ENCODE measurements at places on chromosomes 5 and 9.
A peak's percentile ranks its signal among the peaks of the same experiment; 100 is the strongest.

- DNase-seq = no peak
Observed at GRCh38 chr5:107456281-107456715, 214.4 kb downstream of the EFNA5 start.

GRCh38 chr5:169590602-169591001 is 7.0 kb downstream of the SPDL1 start:
- no peak for DNase-seq

- DNase-seq = no peak
Observed at GRCh38 chr9:126232461-126232860, 94.2 kb upstream of the MVB12B start.

GRCh38 chr5:57402761-57403160 is 79.8 kb downstream of the ACTBL2 start:
- DNase-seq = no peak

DNA sequence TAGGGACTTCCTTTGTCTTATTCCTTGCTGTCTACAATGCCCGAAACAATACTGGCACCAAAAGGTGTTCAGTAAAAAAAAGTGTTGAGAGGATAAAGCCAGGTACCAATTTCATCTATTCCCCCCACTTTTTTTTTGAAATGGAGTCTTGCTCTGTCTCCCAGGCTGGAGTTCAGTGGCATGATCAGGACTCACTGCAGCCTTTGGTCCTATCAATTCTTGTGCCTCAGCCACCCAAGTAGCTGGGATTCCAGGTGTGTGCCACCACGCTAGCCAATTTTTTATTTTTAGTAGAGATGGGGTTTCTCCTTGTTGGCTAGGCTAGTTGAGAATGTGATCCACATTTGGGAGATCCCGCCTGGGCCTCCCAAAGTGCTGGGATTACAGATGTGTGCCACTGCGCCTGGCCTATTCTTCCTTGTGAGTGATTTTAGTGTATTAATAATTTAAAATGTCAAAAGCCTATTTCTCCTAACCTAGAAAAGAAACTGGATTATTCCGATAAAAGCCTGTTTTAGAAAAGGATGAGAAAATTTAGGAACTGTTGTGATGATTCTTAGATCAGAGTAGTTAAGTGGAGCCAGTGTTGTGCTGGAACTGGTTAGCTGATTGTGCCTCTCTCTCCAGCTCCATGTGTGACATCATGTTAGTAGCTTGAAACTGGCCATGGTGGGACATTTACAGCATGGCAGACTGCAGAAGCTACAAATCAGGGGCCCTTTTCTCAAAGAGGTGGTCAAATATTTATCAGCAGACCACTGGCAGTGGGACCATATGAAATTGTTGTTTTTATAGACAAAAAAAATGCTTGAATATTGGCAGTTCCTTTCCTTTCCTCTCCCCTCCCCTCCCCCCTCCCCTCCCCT is 14.3 kb downstream of the CDC42SE2 start:
- no peak for DNase-seq

- DNase-seq = no peak
Observed at GRCh38 chr9:130981002-130981755, 27.8 kb upstream of the LAMC3 start.

GRCh38 chr9:120713257-120714087 is 798 bp downstream of the MEGF9 start:
- DNase-seq = peak; percentile 47

DNA sequence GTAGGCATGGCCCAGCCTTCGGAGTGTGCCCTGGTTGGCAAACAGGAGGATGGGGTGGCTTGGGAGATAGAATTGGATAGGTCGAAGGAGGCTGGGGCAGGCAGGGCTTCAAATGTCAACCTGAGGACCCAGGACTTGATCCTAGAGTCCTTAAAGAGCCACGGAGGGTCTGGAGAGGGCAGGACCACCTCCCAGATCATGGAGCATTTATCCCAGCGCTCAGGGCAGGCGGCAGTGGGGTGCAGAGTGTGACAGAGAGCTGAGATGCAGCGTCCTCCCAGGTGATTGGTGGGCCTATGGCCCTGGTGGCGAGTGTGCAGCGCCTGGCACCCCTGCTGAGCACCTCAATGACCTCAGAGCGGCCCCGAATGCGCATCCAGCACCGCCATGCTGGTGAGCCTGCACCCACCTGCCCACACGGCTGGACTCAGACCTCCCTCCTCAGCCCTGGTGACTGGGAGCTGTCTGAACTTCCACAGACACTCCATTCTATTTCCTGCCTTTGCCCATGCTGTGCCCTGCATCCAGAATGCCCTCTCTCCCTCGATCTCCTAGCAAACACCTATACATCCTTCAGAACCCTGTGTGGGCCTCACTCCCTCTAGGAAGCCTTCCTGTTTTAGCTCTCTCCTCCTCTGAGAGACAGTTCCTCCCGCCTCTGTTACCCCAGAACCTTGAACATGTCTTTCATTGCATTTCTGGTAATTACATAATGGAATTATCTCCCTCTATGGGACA is 6.3 kb downstream of the ADGRD2 start:
- no peak for DNase-seq

GRCh38 chr5:43190755-43191603 is 1.0 kb upstream of the NIM1K start:
- DNase-seq = peak; percentile 69

GRCh38 chr5:59264013-59264412 is 629.5 kb downstream of the PDE4D start:
- no peak for DNase-seq

- no peak for DNase-seq
Observed at GRCh38 chr9:113879911-113880310, 3.8 kb downstream of the ZNF618 start.

GRCh38 chr9:4530375-4530774 is 40.1 kb downstream of the SLC1A1 start:
- no peak for DNase-seq

GRCh38 chr9:104895572-104895971 is 32.4 kb downstream of the ABCA1 start:
- peak; percentile 91 for DNase-seq

GRCh38 chr5:145855763-145856267 is 17.0 kb downstream of the GRXCR2 start:
- DNase-seq = no peak

GRCh38 chr9:82356871-82357270 is 368.3 kb downstream of the SPATA31D1 start:
- no peak for DNase-seq

DNA sequence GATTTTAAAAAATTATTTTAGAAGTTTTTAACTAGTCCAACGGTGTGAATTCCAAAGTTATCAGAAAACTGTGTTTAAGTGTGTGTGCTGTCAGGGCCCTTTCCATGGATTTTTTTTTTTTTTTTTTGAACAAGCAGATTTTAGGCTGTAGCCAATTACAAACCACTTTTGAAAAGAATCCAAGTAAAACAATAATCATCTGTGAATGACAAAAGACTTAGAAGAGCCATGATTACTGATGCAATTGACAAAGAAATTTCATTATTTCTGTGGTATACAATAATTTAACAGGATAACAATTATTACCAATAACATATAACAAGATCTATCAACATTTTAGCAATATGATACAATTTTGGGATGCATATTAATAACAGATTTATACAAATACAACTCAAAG is 16.2 kb upstream of the PAIP1 start:
- peak; percentile 73 for DNase-seq

- no peak for DNase-seq
Observed at GRCh38 chr5:59178482-59178881, 595.6 kb downstream of the RAB3C start.

DNA sequence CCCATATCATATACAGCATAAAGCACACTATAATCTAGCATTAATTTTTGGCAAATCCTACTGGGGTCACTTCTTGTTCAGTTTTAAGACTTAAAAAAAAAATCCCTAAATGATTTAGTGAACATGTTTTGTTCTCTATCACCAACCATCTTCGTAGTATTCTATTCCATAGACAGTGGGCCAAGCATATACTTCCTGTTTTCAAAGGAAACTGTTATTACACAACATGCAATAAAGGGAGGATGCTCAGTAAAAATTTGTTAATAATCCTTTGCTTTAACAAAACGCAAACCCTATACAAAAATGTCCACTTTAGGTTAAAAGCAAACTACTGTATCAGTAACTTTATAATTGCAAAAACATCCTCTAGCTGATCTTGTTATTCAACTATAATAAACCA is 13.0 kb downstream of the CCNH start:
- no peak for DNase-seq

- DNase-seq = no peak
Observed at GRCh38 chr9:14293801-14294200, 20.1 kb downstream of the NFIB start.

DNA sequence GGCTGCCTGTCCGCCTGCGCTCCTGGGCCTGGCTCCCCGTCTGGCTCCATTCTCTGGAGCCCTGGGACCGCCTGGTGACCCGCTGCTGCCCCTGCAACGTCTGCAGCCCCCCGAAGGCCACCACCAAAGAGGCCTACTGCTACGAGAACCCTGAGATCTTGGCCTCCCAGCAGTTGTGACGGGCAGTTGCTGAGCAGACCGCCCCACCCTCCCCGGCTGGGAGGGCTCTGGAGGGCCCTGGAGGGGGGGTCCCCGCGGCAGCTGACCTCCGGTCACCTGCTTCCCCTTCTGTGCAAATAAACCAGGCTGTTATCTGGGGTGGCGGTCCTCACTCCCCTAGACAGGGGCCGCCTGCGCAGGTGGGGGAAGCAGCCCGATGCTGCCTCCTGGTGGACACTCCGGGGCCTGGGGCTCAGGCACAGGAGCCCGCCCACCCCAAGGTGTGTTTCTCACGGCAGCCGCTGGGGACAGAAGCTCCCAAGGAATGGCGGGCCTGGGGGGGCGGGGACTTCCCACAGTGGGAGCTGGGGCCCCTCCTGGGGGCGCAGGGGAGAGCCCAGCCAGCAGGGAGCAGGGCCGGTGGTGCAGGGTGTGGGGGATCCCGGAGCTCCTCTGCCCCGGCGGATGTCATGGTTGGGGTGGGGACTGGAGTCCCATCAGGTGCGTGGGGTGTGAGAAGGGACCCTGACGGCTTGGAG is 4.7 kb upstream of the TUBB4B start:
- DNase-seq = peak; percentile 89

DNA sequence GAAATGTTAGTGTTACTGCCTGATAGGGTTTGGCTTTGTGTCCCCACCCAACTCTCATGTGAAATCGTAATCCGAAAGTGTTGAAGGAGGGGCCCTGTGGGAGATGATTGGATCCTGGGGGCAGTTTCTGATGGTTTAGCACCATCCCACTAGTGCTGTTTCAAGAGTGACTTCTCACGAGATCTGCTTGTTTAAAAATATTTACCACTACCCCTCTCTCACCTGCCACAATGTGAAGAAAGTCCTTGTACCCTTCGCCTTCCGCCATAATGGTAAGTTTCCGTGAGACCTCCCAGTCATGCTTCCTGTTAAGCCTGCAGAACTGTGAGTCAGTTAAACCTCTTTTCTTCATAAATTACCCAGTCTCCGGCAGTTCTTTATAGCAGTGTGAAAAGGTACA is 2.6 kb upstream of the RFX3 start:
- no peak for DNase-seq

DNA sequence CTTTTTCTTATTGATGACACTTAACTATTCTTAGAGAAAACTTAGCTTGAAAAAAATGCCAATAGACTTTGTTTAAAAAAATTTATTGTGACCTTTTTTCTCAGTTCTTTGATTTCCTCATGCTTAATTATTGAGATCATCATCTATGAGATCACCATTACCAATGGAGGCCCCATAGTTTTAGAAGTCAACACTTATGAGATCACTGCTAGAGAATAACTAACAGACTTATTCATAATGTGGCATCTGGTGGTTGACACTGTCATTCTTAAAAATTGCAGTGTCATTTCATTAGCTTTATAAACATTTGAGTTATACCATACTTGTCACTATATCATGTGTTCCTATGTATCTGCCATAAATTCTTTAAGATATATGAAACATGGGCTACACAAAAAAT is 14.9 kb upstream of the FEM1C start:
- DNase-seq = peak; percentile 19

DNA sequence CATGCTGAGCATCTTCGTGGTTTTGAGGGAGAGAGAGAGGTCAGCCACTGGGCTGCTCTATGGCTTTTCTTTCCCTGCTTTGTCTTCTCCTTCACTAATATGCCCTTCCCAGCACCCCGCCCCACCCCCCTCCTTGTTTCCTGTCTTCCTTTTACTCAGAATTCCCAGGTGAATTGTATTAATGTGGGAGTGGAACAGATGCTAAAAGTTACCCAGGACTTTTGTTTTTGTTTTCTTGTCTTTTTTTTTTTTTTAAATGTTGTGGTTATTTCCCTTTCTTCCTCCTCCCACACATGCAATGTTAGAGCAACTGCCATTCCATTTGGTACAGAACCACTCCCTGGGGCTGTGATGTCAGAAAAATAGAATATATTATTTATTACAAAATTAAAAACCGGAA is 442.7 kb upstream of the CD180 start:
- DNase-seq = peak; percentile 44

DNA sequence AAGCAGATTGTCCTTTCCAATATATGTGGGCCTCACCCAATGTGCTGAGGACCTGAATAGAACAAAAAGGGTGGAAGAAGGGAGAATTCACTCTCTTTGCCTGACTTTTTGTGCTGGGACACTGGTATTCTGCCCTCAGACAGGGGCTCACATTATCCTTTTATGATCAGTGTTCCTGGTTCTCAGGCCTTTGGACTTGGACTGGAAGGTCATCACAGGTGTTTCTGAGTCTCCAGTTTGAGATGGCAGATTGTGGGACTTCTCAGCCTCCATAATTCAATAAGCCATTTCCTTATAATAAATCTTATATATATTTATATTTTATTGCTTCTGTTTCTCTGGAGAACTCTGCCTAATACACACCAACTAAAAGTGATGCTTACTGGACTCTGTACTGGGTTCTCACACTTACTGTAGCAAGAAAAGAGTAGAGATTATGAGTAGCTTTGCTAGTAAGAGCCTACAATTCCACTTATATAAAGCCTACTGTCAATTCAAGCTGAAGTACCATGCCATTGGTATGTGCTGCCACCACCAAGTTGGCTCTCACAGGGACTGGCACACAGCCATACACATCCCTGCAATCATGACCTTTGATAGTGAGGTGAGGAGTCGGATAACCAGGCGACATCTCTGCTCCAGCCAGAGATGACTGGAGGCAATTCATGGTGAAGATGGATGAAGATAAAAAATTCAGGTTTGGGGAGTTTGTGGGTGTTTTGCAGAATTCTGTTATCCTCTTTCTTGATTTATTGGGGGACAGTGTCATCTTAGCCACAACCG is 130.7 kb upstream of the NR3C1 start:
- DNase-seq = no peak

GRCh38 chr9:71669284-71669995 is 98.9 kb downstream of the CEMIP2 start:
- no peak for DNase-seq

- DNase-seq = peak; percentile 51
Observed at GRCh38 chr5:138911441-138911840, 36.3 kb upstream of the LRRTM2 start.

- peak; percentile 17 for DNase-seq
Observed at GRCh38 chr5:83595217-83595616, 123.7 kb downstream of the VCAN start.
